ENCODE measurements at places on chromosomes 2 and 18.

DNA sequence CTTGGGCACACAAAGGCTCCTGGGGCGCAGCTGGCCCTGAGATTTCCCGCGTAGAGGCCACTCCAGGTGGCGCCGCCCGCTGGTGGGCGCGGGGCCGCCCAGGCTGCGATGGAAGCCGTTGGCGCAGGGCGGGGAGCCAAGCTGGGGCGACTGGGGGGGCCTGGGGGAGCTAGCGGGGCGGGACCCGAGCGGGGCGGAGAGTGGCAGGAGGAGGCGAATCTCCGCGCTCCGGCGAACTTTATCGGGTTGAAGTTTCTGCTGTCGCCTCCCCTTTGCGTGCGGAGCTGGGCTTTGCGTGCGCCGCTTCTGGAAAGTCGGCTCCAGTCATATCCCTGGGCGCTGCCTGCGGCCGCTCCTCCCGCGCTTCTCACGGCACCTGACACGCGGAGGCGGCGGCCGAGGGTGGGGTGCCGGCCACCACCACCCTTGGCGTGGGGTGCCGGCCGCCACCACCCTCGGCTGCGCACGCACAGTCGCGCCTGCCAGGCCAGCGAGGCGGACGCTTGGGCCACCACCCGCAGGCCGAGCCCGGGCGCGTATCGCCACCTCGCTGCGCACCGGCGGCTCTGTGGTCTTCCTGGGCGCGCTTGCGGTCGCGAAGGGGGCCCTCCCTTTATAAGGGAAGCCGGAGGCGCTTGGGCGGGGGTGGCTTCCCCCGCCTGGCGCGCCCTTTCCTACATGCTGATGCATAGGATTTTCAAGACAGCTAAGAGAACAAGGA is 919 bp upstream of the CYP1B1 start:
- DNase-seq: peak; percentile 54

- DNase-seq: no peak
Observed at GRCh38 chr18:23189768-23190661, 54.7 kb downstream of the CABLES1 start.

DNA sequence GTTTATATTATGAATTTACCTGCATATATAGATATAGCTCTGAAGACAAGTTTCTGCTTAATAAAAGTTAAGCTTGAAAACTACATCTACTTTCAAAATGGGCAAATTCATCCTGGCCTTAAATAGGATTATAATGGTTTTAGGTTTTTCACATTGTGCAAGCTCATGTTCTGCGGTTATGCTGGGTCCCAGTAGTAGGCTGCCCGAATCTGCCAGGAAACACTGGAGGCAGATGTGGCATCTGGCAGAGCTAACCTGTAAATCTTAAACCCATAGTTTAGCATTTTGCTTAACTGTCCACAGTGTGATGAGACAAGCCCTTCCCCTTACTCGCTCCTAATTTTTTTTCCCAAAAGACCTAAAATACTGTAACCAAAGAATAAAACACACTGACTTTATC is 234.2 kb downstream of the TCF4 start:
- peak; percentile 7 for DNase-seq

DNA sequence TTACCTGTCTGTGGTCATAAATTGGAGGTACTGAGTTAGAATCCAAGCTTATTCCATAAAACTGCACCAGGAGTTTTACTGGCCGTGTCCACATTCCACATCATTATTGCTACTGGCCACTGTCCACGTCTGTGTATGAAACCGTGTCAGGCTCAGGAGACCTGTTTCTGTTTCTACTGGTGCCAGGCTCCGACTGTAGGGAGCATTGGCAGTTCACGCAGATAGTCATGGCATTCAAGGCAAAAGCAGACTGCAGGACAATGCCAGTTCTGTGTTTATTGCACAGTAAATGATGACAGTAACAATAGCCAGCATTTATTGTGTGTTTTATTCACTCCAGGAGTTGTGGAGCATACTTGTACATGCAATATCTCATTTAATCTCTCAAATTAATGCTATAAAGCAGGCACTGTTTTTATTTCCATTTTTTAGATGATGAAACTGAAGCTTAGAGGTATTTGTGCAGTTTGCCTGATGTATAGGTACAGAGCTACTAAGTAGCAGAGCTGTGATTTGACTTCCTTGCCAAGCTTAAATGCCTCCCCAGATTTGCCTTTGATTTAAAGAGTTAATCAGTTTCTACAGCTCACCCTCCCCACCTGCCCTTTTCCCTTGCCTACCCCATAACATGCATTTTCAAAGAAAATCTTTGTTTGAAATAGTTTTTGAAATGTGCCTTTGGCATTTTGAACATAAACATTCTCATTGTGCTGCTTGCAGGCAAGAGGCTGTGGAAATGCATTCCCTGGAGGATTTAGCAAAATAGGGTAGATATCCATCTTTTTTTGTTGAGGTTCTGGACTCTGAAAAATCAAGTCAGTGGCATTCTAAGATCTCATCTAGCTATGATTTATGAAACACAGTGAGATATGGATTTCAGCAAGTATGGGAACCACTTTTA is 55.5 kb downstream of the MAP4K4 start:
- DNase-seq: no peak

GRCh38 chr2:108965540-108966289 is 23.3 kb downstream of the EDAR start:
- DNase-seq: no peak

GRCh38 chr2:24209389-24210105 is 34.7 kb downstream of the FAM228A start:
- DNase-seq: no peak

- DNase-seq: no peak
Observed at GRCh38 chr2:218129458-218130135, 3.8 kb downstream of the CXCR2 start.

- no peak for DNase-seq
Observed at GRCh38 chr2:10934979-10935350, 23.2 kb downstream of the KCNF1 start.

GRCh38 chr18:63725682-63726480 is 23.1 kb downstream of the SERPINB11 start:
- DNase-seq: no peak

DNA sequence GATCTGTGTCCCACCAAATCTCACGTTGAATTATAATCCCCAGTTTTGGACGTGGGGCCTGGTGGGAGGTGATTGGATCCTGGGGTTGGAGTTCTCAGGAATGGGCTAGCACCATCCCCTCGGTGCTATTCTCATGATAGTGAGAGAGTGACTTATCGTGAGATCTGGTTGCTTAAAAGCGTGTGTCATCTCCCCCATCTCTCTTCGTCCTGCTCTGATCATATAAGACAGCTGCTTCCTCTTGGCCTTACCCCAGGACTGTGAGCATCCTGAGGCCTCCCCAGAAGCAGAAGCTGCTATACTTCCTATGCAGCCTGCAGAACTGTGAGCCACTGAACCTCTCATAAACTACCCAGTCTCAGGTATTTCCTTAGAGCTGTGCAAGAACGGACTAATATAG is 163.7 kb upstream of the NDUFV2 start:
- no peak for DNase-seq

DNA sequence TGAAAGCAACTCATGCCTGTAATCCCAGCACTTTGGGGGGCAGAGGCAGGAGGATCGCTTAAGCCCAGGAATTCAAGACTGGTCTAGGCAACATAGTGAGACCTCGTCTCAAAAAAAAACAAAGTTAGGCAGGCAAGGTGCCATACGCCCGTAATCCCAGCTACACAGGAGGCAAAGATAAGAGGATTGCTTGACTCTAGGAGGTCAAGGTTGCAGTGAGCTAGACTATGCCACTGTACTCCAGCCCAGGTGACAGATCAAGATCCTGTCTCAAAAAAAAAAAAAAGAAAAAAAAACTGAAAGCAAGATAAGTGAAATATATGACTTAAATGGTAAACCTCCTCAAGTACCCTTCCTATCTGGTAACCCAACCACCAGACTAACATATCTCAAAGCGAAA is 59.8 kb downstream of the USP34 start:
- no peak for DNase-seq

DNA sequence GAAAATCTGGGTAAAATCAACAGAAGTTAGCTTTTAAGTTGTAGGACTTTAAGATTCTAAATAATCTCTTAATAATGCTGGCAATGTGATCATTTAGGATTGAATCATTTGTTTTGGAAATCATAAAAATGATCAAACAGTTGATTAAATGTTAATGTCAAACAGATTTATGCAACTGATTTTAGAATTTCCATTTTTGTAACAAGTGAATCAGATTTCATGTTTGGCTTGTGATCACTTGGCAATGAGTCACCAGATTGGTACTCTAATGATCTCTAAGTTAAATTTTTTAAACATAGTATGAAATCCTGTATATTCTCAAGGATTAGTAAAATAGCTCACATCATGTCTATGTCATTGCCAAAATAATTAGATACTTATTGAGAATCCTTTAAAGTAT is 50.1 kb upstream of the UNC80 start:
- DNase-seq: no peak

- no peak for DNase-seq
Observed at GRCh38 chr2:3689998-3690748, 13.2 kb upstream of the DCDC2C start.

- no peak for DNase-seq
Observed at GRCh38 chr18:7291046-7291445, 60.2 kb downstream of the LRRC30 start.

DNA sequence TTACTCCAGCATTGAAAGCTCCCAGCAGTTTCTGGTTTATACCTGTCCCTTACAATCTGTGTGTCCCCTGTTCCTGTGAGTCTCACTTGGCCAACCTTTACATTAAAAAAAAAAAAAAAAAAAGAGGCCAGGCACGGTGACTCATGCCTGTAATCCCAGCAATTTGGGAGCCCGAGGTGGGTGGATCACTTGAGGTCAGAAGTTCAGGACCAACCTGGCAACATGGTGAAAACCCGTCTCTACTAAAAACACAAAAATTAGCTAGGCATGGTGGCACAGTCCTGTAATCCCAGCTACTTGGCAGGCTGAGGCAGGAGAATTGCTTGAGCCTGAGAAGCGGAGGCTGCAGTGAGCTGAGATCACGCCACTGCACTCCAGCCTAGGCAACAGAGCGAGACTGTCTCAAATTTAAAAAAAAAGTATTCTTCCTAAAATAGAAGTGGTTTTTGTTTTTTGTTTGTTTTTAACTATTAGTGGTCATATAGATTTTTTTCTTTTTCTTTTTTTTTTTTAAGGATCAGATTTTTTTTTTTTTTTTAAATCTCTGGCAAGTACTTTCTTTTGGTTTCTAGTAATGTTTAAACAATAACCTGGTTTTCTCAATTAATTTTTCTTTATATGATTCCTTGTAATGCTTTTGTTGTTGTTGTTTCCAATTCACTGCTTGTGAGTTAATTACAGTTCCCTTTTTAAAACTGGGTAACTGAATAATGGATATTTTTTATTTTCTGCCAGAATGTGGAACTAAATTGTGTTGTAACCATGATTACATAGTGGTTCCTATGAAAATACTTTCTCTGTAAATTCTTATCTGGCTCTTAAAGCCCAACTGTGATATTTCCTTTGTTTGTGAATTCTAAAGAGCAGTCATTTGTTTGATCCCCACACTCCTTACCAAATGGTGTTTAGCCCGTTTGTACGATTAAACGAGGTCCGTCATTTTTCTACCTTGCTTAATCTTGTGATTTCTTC is 116.8 kb downstream of the CTAGE1 start:
- no peak for DNase-seq

GRCh38 chr2:158038901-158039300 is 62.8 kb upstream of the UPP2 start:
- no peak for DNase-seq

- no peak for DNase-seq
Observed at GRCh38 chr2:609449-609848, 67.8 kb downstream of the TMEM18 start.

GRCh38 chr2:58572731-58573130 is 331.6 kb upstream of the FANCL start:
- DNase-seq: no peak

- DNase-seq: no peak
Observed at GRCh38 chr18:31954349-31954748, 11.4 kb upstream of the TRAPPC8 start.

DNA sequence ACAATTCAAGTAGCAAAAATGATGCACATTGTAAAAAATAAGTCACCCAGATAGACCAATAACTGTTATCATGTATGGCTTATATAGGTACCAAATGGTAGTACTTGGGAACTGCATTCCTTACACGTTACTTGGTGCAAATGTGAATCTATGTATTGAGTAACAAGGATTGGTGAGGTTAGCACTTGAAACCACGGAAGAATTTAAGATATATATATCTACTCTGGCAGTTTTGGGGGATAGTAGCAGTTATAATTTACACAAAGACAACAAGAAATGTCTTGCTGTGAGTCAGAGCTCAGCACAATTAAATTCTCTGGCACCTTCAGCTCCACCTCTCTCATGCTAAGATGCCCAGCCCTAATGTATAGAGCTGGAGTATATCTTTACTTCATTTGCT is 359.4 kb upstream of the RAB12 start:
- no peak for DNase-seq

- DNase-seq: no peak
Observed at GRCh38 chr2:69305712-69306392, 81.2 kb downstream of the GFPT1 start.

DNA sequence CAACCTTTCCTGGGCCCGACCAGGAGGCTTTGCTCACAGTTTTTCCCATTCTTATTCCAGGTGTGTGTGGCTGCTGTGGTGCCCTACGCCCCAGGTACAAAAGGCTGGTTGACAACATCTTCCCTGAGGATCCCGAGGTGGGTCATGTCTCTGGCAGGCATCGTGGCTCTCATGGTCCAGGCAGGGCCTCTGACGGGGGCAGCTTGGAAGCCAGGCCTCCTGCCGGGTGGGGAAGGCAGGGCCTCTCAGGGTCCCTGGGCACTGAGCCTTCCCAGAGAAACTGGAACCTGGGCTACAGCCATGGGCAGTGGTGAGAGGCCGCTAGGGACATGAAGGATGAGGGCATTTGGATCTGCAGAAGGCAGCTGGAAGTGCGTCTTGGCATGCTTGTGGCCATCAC is 49.4 kb downstream of the EFR3B start:
- no peak for DNase-seq

DNA sequence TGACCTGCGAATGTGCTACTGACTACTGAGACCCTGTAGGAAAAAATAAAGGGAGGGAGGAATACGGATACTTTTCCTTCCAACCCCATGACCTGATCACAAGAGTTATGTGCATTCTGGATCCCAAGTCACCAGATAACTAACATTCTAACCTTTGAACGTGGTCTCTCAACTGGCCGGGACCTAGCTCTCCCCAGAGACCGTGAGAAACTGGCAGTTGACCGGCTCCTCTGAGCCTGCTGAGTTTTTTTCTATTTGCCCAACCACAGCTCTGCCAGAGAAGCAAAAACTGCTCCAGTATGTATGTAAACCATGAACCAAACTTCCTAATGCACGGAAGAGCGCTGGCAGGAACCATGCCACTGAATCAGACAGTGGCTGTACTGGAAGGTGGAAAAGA is 47.5 kb upstream of the PTMA start:
- no peak for DNase-seq

DNA sequence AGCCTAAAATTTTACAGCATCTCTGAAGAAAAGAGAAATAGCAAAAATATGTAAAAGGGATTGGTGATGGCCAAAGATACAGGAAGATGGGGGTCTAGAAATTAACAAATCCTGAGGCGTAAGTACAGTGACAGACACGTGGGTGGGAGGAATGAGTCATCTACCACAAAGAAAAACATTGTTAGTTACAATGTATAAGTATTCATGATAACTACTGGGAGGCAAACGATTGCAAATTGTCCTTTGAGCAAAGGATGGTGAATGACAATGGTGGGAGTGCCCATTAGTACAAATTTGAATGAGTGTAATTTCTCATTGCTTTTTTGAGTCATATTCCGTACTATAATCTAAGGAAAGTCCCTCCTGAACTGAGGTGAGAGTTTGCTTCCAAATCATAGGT is 809.0 kb upstream of the FAM98A start:
- no peak for DNase-seq

- DNase-seq: no peak
Observed at GRCh38 chr2:175227393-175227792, 45.9 kb upstream of the ATP5MC3 start.

All from DMS 273 treated with DMSO at 0.1 percent for 48 hours (cell line).